Suppressor macrophage treated with lipopolysaccharide for 1 hour (primary cell): ENCODE measurements at places on chromosomes 4 and X.

- no peak for DNase-seq
These were observed 41.5 kb downstream of the SMARCA5 start for GRCh38 chr4:143554728-143555597.

DNA sequence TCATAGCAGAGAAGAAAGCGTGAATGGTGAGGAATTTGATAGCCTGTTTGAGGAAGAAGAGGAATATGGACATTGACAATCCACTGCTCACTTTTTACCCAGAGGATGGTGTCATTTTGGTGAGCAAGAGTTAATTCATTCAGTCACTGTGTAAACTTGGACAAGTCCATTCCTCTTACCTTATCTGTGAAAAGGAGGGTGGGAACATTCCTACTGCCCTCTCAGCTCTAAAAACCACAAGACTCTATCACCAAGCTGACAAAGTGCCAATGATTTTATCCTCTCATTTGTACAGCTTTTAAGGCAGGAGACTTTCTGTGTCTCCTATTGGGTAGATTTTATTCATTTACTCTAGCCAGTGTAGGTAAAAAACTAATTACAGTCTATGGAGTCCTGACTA is 103.8 kb downstream of the LUZP4 start:
- DNase-seq = no peak

DNA sequence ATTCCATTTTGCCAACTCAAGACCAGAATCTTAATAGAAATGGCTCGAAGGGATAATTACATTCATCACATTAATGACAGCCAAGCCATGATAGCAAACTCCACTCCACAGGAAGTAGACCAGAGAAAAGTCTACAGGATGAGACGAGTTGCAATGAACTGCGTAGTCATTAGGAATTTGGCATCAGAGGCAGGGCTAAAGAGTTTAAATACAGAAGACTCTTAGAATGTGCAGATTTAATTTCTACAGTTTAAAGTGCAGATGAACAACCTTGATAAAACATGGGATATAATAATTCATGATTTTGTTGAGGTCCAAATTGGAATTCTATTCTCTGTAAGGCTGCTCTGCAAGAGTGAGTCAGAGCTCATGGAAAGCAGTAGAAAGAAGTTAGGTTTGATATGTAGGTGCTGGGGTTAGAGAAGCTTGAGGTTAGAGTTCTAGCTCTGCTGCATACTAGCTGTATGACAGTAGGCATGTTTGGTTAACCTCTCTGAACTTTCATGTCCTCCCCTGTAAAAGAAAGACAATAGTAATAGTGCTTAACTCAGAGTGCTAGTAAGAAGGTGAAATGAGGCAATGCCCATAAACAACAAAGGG is 32.2 kb downstream of the LNX1 start:
- no peak for DNase-seq

DNA sequence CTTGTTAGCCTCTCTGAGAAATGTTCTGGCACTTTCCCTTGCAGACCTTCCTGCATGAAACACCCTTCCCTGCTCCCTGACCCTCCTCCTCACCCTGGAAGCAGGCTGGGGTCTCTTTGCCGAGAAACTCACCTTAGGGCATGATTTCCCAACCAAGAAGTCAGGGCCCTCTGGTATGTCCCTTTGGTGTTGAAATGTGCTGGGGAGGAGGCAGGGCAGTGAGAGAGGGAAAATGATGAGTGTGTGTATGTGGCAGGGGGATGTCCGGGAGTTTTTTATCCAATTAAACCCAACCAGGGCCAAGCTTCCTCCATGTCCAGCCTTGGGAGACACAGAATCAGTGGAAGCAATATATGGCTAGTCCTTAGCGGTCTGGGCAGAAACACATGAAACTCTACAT is 5.1 kb downstream of the ELF4 start:
- DNase-seq = peak; percentile 51

- peak; percentile 35 for DNase-seq
These were observed 30.5 kb downstream of the PLAC8 start for GRCh38 chr4:83083925-83084475.

DNA sequence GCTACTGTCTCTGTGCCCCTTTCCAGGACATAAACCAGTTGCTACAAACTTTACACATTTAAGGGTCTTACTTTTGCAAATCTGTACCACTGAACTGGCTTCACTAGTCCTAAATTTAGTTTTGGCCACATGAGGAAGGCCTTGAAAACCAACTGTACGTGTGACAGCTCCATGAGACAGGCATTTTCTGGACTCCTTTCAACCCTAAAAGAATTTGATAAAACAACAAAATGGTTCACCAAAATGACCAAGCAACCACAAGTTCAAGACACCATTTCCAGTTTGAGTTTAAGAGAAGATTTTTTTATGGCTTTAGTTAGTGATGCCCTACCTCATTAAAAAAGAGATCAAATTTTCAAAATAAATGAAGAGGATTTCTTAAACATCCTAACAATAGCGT is 246.4 kb downstream of the ZNF674 start:
- no peak for DNase-seq

DNA sequence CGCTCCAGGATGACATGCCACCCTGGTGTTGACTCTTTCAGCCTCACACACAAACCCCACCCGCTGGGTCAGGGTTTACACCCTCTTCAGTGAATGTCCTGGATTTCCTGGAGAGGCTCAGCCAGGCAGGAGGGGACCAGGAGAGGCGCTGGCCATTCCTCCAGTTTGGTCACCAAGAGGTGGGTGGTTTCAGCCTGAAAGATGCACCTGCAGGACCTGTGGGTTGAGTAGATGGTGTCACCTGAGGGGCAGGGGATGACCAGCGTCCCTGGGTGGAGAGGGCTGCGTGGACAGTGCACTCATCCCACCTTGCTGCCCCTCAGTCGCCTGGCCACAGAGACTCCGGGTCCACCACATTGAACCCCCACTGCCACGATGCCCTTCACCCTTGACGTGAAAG is 179.7 kb downstream of the ASMT start:
- no peak for DNase-seq

DNA sequence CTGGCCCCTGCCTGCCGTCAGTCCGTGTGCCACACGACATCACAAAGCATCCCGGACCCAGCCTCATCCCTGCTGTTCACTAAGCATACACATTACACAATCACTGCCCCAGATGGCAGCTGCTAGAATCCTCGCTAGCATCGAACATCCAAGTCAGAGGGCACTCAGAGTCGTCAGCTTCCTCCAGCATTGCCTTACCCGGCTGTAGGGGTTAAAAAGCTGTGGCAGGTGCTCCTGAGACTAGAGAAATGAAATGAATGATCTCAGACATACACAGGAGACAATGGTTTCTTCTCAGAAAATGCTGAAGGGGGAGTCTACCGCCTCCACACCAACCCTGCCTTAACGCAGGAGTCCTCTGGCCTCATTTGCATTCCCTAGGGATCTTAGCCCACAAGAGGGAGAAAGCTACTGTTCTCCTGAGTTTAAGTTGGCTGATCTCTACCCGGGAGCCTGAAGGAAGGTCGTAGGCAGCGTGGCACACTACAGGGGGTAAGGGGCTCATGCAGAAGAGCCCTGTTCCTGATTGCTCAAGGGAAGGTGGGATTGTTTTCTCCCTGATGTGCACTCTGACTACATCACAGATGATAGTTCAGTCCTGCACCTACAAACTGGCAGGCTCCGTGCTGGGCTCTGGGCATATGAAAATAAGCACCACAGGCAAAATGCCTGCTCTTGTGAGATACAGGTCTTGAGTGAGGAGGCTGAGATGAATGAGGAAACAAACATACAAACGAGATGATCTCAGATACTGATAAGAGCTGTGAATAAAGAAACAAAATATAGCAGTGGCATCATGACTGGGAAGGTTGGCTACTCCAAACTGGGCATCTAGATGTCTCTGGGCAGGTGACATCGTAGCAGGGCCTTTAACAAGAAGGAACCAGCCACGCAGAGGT is 2.6 kb upstream of the KIAA0232 start:
- no peak for DNase-seq
